ENCODE measurements at places on chromosomes 5 and 9.
A peak's percentile ranks its signal among the peaks of the same experiment; 100 is the strongest.

DNA sequence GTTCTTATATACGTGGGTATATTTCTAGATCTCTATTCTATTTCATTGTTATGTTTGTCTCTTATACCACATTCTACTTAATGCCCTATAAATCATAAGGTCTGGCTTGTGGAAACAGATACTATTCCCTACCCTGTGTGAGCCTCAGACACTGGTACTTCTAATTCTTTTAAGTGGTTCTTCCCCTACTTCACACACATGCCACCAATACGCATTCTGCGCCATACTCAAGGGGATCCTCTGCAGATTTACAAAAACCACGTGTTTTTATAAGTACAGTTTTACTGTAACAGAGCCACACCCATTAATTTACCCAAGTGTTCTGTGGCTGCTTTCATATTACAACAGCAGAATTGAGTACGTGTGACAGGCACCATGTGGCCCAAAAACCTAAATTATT lies 195.6 kb downstream of the SAXO1 start:
- no peak for DNase-seq

DNA sequence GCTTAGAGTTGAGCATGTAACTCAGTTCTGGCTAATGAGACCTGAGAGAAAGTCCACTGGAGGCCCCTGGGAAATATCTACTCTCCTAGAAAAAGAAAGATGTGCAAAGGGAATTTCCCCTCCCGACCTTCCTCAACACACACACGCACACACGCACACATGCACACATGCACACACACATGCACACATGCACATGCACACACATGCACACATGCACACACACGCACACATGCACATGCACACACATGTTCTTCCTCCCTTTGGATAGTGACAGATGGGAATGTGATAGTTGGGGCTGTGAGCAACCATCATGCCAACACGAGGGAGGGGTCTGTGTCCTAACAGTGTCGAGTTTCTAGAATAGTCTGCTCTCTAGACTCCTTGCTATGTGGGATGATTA lies 148.2 kb upstream of the EGFLAM start:
- no peak for DNase-seq

GRCh38 chr5:17216974-17217492 lies 398 bp upstream of the BASP1 start:
- DNase-seq = no peak

GRCh38 chr9:26946753-26947727 lies at the start of gene PLAA:
TSS of gene PLAA (minus strand) at chr9:26947242. CDS start at chr9:26947045, 197 bp downstream.
- peak; percentile 59 for DNase-seq

DNA sequence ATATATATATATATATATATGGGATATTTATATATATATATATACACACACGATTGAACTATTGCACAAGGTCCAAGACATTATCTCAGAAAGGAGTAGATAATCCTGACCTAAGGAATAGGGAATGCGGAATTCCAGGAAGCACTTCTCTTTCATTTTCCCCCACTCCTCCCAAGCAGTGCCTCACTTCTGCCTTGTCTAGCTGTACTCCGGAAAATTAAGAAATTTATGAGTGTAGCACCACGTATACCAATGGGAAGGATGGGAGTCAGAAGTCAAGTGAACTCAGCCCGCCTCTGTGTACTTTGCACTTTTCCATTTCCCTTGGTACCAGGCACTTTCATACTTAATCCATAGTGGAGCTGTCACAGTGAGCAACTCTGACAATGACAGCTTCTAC lies 10.9 kb downstream of the SLC36A1 start:
- no peak for DNase-seq

- DNase-seq = no peak
Observed at GRCh38 chr9:111023128-111023527, 15.1 kb downstream of the LPAR1 start.

DNA sequence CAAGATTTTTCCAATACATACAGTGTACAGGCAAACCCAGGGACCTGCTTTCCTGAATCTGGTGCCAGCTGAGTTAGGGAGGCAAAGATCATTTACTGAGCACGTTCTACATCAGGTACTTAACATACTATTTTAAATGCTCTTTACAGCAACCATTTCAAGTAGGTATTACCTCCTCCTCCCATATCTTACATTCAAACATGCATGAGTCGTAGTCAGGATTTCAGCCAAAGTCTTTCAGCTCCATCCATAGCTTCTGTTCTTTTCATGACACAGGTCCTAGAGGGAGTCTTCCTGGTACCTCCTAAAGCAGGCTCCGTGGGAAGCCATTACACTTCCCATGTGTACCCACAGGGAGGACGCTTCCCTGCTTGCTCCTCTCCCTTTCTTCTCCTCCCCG lies 11.7 kb downstream of the KCNV2 start:
- DNase-seq = no peak

GRCh38 chr9:83792746-83793145 lies 24.8 kb downstream of the GKAP1 start:
- no peak for DNase-seq

GRCh38 chr5:146883511-146883910 lies 5.0 kb upstream of the PPP2R2B start:
- DNase-seq = no peak
